Activated CD4-positive, CD25-positive, alpha-beta regulatory T cell (primary cell): ENCODE measurements at places on chromosomes 11 and 22.

- no peak for DNase-seq
Observed at GRCh38 chr22:31139066-31139465, 1.2 kb downstream of the PLA2G3 start.

DNA sequence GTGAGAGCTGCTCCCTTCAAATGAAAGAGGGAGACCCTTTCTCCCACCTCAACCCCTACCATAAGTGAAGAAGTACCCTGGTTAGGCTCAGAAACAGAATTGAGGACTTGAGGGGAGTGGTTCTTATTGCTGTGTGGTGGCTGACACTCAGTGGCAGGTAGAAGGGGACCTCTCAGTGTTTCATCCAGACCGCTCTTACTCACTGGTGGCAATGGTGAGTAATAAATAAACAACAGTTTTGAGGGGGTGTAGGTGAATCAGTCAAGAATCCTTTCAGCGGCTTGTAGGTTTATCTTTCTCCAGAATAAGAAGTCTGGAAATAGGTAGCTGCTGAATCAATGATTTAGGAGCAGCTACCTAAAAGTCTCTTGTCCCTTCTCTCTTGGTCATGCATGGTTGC is 403.4 kb upstream of the B3GAT1 start:
- no peak for DNase-seq

GRCh38 chr22:36471341-36471821 is 10.1 kb downstream of the TXN2 start:
- DNase-seq: no peak

DNA sequence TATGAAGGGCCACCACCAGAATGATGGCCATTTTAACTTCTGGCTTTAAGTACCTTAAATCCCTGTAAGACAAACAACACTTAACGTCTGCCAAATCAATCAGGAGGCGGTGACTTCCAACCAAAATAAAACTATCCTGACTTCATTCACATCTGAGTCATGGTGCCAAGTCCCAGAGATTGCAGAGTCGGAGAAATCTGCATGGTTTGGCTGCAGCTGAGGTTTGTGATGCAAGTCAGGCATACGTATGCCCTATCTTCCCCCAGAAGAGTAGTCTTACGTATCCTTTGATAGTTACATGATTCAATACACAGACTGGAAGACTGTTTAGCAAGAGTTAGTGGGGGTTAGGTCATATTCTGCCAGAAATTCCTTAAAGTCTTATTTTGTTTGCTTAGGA is 1.7 kb upstream of the GAB2 start:
- DNase-seq: no peak

DNA sequence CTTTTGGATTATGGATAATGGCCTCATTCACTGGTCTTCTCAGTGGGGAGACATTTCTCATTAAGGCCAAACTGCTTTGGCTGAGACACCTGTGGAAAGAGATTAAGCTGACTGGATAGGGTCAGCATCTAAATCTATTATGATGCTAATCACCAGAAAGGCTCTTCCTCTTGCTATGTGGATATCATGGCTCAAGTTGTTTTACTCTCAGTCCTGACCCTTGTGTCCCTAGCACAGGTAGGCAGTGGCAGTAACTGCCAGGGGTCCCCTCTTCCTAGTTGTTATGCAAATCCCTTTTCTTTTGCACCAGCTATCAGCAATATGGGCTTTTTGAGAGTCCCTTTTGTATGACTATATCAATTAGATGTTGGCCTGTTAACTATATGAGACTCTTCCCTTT is 335.7 kb upstream of the PLET1 start:
- no peak for DNase-seq

GRCh38 chr11:71998061-71998460 is 648 bp upstream of the IL18BP start:
- no peak for DNase-seq

DNA sequence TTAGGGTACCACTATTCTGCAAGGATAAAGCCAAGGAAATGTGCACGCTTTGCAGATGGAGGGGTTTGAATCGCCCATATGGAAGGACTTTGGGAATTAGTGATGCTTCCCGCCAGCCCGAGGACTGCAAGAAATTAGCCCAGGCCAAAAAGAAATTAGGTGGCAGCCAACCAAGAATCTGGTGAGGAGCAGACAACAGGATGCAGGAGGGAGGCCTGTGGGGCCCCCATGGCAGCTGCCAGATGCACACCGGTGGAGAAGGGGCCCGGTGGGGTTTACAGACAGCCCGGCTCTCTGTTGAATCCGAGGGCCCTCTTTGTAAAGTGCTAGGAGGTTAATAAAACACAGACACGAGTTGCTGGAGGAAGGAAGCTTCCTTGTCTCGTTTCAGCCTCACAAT is 73.5 kb downstream of the TIMP3 start:
- DNase-seq: no peak

GRCh38 chr11:114154271-114155047 is 94.9 kb downstream of the ZBTB16 start:
- no peak for DNase-seq

DNA sequence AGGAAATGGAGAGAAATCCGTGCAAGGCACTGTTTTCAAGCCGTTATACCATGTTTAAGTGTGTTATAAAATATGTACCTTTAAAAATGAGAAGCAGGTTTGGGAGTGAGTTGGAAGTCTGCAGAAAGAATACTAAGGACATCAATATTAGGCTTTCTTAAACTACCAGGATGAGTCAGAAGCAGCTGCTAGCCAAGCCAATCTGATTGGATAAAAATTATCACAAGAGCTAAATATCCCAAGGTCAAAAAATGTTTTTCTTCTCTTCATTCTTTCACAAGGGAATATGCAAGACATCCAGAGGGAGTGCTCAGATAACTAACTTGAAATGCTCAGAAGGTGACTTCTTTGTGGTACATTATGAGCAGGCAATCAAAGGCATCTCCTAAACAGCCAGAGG is 19.3 kb upstream of the CKAP5 start:
- DNase-seq: no peak
